ENCODE measurements at places on chromosomes 11 and 22. TPM values are rescaled to one million over a fixed set of nuclear protein-coding genes. Genes with fewer than 3 reads are reported as not detected.

The CCDC73 gene
- total RNA-seq = not detected

The ARFIP2 gene
- 57.8 TPM for total RNA-seq

The MFNG gene
- total RNA-seq = 3.8 TPM

The API5 gene
- 81.8 TPM for total RNA-seq

The MPZL2 gene
- total RNA-seq = 249 TPM

The MAPK8IP2 gene
- 1.3 TPM for total RNA-seq

The SMTNL1 gene
- not detected for total RNA-seq

GRCh38 chr11:47980088-47980906, at the start of gene PTPRJ:
Gene PTPRJ, plus strand, starts transcription at chr11:47980559. Its CDS starts 354 bp downstream, at chr11:47980913.
- H3K27ac ChIP-seq = peak within 1 kb of the TSS; percentile 71
- DNase-seq = no peak
- H3K27me3 ChIP-seq = no peaks in the 10 kb centered on the region
- no peaks in the 10 kb centered on the region for H3K36me3 ChIP-seq

GRCh38 chr11:818396-819128, at the start of gene PNPLA2:
Gene PNPLA2, plus strand, starts transcription at chr11:818914. Its CDS starts 805 bp downstream, at chr11:819719.
- DNase-seq = no peak
- peaks cover 42% of the 10 kb centered on the region for H3K36me3 ChIP-seq
- H3K4me3 ChIP-seq = peak within 1 kb of the TSS; percentile 77
- no peaks in the 10 kb centered on the region for H3K27me3 ChIP-seq

DNA sequence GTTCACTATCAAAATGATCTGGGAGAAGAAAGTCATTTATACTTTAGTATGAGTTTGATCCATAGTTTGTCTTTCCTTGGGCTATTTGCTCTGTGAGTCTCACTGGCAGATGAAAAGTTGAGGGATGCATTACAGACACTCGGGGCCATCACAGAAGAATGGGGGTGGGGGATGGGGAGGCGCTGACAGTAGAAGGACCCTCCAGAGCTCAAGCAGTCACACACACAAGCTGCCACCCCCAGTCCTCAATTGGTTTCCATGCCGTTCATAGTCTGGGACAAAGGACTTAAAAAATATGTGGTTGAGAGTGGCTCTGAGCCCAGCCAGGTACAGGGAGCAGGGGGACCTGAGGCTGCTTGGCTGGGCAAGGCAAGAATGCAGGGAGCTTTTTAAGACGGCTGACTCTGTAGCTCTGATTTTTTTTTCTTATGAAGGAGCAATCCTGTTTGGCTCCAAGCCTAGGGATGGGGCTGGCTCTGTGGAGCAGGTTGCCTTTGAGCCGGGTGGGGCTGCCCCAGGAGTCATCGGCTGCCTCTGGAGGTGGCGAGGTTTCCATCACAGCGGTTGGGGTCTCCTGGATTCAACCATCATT, 13.3 kb upstream of the ANO1 start:
- no peaks in the 10 kb centered on the region for H3K36me3 ChIP-seq
- DNase-seq = no peak
- H3K27ac ChIP-seq = no peak overlapping the region

DNA sequence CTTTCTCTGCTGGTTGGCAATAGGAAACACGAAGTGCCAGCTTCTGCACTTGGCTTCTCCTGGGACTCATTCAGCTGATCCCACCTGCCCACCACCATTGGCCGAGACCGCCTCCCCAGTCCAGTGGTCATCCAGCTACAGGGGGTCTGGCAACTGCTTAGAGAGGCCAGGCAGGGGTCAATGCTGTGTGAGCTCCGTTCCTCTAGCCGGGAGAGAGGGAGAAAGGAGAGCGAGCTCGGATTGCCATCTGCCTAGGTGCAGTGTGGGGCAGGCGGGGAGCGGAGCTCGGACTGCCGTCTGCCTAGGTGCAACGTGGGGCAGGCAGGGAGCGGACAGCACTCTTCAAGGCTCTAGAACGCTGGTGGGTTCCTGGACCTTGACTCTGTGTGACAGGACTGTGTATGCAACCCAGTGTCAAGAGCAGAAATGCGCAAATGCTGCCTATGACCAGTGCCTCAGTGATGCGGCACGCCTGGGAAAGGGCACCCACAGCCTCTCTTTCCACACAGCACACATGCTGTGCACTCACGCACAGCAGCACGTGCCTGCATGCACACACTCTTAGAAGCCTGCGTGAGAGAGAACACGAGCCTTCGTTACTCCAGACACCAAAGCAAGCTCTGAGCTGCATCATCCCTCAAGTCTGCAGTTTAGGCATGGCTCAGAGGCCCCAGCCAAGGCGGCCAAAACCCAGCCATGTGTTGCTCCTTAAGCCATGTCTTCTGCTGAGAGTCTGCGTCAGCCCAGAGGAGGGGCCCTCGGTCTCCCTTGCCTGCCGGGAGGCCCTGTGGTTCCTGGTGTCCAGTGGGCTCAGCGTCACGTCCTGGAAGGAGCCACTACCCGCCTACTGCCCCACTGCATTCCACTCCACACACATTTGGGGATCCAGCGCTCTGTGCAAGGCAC, 26.8 kb upstream of the JAM3 start:
- H3K27me3 ChIP-seq = no peaks in the 10 kb centered on the region
- peaks cover 13% of the 10 kb centered on the region for H3K4me1 ChIP-seq

DNA sequence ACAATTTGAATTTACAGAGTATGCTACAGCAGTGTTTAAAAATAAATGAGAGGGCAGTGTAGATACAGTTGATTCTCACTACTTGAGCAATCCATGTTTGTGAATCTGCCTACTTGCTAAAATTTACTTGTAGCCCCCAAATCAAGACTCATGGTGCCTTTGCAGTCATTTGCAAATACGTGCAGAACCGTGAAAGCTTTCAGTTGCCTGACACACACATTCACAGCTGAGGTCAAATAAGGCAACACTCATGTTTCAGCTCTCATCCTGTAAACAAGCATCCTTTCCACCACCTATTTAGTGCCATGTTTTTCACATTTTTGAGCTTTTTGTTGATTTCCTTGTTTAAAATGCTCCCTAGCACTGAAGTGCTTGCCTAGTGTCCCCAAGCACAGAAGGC, 32.5 kb upstream of the RASL10A start:
- no peak overlapping the region for H3K27ac ChIP-seq
- no peak overlapping the region for H3K4me3 ChIP-seq
- no peak for DNase-seq
- peaks cover 62% of the 10 kb centered on the region for H3K36me3 ChIP-seq
- no peaks in the 10 kb centered on the region for H3K27me3 ChIP-seq

GRCh38 chr11:37972691-37973090, 1374.7 kb upstream of the RAG2 start:
- no peak overlapping the region for H3K27ac ChIP-seq
- no peak for DNase-seq
- no peak overlapping the region for H3K4me3 ChIP-seq
- no peaks in the 10 kb centered on the region for H3K27me3 ChIP-seq
- no peaks in the 10 kb centered on the region for H3K36me3 ChIP-seq

DNA sequence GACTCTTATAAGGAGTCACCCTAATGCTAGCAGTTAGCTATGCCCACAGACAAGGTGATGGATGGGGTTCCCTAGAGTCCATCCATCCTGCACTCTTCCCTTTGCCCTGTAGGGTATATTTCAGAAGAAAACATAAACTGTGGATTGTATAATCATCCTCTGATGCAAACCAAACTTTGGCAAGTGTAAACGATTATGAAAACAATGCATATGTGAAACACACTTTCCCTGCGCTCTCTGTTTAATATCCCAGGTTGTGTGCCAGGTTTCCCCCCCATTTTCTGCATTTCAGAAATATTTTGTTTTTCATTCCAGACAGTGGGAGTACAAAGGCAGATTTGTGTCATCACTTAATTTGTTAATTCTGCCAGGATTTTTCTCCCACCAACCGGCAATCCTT, 110.0 kb downstream of the LDLRAD3 start:
- H3K4me1 ChIP-seq = no peaks in the 10 kb centered on the region
- H3K36me3 ChIP-seq = no peaks in the 10 kb centered on the region
- H3K27me3 ChIP-seq = no peaks in the 10 kb centered on the region
- no peak overlapping the region for H3K4me3 ChIP-seq
- no peak for DNase-seq

GRCh38 chr11:69509846-69510390, 28.5 kb downstream of the LINC01488 start:
- peaks cover 17% of the 10 kb centered on the region for H3K4me1 ChIP-seq
- DNase-seq = no peak
- H3K36me3 ChIP-seq = no peaks in the 10 kb centered on the region
- H3K27ac ChIP-seq = no peak overlapping the region
- no peaks in the 10 kb centered on the region for H3K27me3 ChIP-seq

DNA sequence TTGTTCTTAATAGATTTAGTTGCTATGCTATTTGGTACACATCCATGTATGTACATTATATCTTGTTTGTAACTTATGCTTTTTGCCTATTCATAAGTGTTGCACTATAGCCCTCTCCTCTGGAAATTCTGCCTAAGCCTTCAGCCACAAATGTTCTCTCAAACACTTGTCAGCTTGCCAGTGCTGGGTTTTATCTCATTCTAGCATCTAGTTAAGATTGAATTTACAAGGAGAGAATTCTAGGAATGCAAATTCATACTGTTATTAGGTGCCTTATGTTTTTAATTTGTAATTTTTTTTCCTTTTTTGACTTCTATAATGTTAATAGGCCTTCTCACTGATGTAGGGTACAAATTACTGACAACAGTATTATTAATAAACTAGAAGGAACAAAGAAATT, 14.6 kb upstream of the CTSC start:
- H3K4me3 ChIP-seq = no peak overlapping the region
- no peaks in the 10 kb centered on the region for H3K27me3 ChIP-seq
- DNase-seq = no peak
- no peaks in the 10 kb centered on the region for H3K4me1 ChIP-seq
- H3K27ac ChIP-seq = no peak overlapping the region

GRCh38 chr11:126411971-126412381, 56.5 kb downstream of the ST3GAL4 start:
- no peak for DNase-seq
- H3K36me3 ChIP-seq = peaks cover 50% of the 10 kb centered on the region
- no peaks in the 10 kb centered on the region for H3K27me3 ChIP-seq
- peak overlapping the region; percentile 78 for H3K27ac ChIP-seq
- H3K4me3 ChIP-seq = no peak overlapping the region

- no peak for DNase-seq
- H3K4me1 ChIP-seq = peaks cover 22% of the 10 kb centered on the region
- H3K36me3 ChIP-seq = no peaks in the 10 kb centered on the region
- H3K4me3 ChIP-seq = no peak overlapping the region
- no peak overlapping the region for H3K27ac ChIP-seq
These were observed 16.1 kb upstream of the PIM3 start for GRCh38 chr22:49944399-49944891.

DNA sequence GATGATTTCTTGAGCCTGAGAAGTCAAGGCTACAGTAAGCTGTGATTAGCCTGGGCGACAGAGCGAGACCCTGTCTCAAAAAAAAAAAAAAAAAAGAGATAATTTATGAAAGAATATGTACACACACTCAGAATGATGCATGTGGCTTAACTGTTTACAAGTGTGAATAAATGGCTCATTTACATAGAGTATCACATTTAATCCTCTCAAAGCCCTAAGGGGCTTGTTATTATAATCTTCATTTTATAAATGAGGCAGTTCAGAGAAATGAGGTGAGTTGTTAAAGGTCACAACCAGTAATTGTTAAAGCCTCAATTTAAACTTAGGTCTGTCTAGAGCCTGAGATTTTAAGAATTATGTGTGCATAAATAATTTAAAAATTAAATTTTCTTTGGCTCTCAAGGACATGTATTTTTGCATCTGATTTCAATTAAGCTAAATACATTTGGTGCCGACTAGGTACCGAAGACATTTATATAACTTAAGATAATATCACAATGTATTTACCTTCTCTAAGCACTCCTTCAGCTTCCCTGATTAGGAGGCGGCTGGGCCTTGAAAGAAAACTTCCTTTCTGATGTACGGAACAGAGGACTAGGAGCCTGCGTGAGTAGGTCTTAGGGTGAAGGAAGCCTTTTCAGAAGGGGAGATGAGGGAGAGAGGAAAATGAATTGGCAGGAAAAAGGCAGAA, 28.5 kb upstream of the DDX6 start:
- no peaks in the 10 kb centered on the region for H3K27me3 ChIP-seq
- no peaks in the 10 kb centered on the region for H3K4me1 ChIP-seq

DNA sequence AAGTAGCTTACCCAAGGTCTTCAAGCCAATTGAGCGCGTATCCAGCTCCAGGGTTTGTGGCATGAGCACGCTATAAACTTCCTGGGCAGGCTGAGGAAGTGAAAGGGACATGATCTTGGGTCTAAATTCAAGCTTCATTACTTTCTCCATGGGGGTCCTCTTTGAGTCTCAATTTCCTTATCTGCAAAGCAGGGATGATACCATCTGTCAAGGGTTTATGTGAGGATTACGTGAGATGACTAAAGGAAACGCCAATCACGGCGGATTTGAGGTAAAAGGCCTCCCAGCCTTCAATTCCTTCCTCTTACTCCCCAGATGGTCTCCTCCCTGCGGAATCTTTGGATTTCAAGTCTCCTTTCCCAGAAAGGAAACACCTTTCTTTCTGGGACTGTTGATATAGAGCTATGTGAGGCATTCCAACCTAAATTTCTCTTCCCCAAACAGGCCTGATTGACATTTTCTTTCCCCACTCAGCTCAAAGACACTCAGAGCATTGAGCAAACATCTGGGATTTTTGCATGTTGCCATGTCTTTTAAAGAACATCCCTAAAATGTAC, 474.4 kb downstream of the INSC start:
- H3K4me3 ChIP-seq = no peak overlapping the region
- H3K27ac ChIP-seq = no peak overlapping the region
- no peaks in the 10 kb centered on the region for H3K4me1 ChIP-seq
- H3K36me3 ChIP-seq = no peaks in the 10 kb centered on the region
- DNase-seq = no peak

DNA sequence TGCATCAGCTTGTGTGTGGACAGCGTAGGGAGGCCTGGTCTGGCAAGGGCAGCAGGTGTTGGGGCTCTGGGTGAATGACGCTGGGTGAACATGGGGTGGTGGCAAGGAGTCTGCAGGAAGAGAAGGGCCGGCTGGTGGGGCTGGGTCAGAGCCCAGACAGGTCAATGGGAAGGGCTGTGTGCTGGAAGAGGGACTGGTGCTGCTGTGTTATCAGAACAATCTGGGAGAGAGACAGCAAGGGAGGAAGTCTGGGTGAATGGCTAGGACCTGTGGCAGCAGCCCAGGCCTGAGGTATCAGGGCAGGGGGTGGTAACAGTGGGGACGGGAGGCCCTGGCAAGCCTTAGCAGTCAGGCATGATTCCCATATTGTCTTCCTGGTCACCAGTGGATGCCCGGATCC, 206.7 kb downstream of the SNX19 start:
- no peaks in the 10 kb centered on the region for H3K4me1 ChIP-seq
- no peak overlapping the region for H3K27ac ChIP-seq
- DNase-seq = no peak
- no peaks in the 10 kb centered on the region for H3K36me3 ChIP-seq
- no peak overlapping the region for H3K4me3 ChIP-seq

GRCh38 chr11:65792456-65792855, 5.6 kb downstream of the OVOL1 start:
- peaks cover 8% of the 10 kb centered on the region for H3K27me3 ChIP-seq
- H3K4me3 ChIP-seq = peak overlapping the region; percentile 69
- H3K36me3 ChIP-seq = peaks cover 23% of the 10 kb centered on the region
- H3K4me1 ChIP-seq = peaks cover 43% of the 10 kb centered on the region
- DNase-seq = no peak
